ENCODE measurements at places on chromosomes 7 and 10.
A peak's percentile ranks its signal among the peaks of the same experiment; 100 is the strongest.

- no peak for DNase-seq
Measured at GRCh38 chr7:154684666-154685563, 318.0 kb downstream of the PAXIP1 start.

GRCh38 chr7:100091411-100092181, 2.8 kb downstream of the COPS6 start:
- DNase-seq: no peak

GRCh38 chr7:43077732-43078391, 34.6 kb upstream of the HECW1 start:
- DNase-seq: no peak

DNA sequence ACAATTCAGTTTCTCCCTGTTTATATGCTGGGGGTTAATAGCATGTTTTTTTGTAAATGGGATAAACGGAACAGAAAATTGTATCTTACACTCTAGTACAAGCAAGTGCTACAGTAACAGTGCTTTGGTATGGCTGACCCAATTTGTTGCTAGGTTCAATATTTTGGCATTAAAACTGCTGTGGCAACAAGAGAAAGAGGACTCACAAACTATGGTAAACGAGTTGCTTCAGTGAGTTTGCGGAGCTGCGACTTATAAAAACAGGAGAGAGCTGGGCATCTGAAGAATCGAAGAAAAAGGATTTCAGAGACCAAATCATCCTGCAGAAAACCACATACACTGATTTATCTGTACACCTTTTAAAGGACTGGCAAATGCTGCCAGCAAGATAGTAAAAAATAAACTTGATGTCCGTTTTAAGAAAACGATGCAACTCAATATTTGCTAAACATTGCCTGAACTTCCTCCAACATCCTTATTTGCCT, 2.2 kb downstream of the GLUD1 start:
- DNase-seq: no peak

- peak; percentile 49 for DNase-seq
Measured at GRCh38 chr7:135335628-135336139, 102.0 kb downstream of the STRA8 start.

All from right forelimb (tissue), 1 donor.